Large intestine (tissue), 12 donors: ENCODE measurements at places on chromosomes 3 and 15. TPM values are rescaled to one million over a fixed set of nuclear protein-coding genes. Genes with fewer than 3 reads are reported as not detected.

The CGNL1 gene
- 7.8 TPM for polyA plus RNA-seq

The SERPINI1 gene
- polyA plus RNA-seq: 4.7 TPM

DNA sequence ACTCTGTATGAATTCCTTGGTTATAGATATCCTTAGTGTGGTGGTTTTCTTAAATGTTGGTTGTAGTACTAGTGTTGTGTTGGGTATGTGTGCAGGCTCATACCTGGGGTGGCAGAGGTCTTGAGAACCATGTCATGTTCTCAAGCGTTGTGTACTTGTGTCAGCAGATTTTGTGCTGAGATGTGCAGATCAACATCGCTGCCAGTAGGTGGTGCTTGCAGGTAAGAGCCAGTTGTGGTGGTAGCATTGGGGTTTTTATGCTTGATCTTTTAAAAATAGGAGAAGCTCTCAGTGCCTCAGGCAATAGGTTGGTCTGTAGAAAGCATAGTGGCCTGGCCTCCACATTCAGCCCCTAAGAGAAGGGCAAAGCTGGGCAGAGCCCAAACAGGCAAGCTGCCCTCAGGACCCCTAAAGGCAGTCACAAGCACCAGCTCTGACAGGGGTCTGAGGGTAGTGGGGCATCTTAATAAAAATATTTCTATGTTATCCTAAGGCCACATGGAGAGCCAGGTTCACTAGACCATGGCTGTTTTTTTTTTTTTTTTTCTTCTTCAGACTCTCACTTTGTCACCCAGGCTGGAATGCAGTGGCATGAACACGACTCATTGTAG is 164.0 kb downstream of the IL20RB start:
- peak; percentile 5 for DNase-seq

- no peak for DNase-seq
Measured at GRCh38 chr3:148162132-148162531, 535.6 kb upstream of the AGTR1 start.

DNA sequence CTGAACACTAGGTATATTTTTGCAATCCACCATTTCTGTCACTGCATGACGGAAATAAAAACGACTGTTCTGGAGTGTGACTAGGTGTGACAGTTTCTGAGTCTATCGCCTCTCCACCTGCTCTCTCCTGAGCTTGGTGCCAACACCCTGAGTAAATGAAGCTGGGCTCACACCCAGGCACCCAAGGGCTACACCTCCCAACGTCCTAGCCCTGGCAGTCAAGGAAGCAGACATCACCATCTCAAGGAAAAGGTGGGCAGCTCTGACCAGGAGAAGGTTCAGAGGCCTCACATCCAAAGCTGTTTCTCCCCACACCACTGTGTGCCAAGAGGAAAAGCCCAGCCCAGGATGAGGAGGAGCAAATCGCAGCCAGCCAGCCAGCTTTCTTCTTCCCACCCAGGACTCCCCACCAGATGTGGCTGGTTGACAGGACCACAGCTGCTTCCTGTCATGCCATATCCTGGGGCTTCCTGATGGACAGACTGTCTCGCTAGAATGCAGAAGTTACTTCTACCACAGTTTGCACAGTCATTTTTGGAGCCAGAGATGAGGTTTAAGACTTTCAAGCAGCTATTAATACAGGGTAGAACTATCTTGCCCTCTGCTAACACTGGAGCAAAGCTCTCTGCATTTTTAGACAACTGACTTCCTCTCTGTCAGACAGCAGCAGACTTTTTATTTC is 3.3 kb downstream of the SCAMP2 start:
- DNase-seq: peak; percentile 27

DNA sequence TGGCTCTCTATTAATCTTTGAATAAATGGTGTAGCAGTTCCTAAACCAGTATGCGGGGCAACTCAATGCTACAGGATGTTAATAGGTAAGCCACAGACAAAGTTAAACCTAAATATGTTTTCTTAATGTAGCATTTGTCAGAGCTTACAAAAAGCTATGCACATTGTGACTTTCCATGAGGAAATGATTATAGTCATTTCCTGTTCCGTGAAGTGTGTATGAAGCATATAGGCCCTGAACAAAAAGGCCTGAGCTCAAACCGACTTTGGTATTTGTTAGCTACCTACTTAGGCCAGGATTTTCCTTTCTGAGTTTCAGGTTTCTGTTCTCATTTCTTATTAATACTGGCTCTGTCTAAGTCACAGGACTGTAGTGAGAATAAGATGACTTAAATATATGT is 14.2 kb downstream of the ZNF80 start:
- no peak for DNase-seq

GRCh38 chr15:37076543-37076942 is 23.8 kb downstream of the MEIS2 start:
- DNase-seq: no peak
